ENCODE measurements at places on chromosomes 7 and 10. TPM values are rescaled to one million over a fixed set of nuclear protein-coding genes. Genes with fewer than 3 reads are reported as not detected.

Gene SORBS1
- 58.2 TPM for total RNA-seq

DNA sequence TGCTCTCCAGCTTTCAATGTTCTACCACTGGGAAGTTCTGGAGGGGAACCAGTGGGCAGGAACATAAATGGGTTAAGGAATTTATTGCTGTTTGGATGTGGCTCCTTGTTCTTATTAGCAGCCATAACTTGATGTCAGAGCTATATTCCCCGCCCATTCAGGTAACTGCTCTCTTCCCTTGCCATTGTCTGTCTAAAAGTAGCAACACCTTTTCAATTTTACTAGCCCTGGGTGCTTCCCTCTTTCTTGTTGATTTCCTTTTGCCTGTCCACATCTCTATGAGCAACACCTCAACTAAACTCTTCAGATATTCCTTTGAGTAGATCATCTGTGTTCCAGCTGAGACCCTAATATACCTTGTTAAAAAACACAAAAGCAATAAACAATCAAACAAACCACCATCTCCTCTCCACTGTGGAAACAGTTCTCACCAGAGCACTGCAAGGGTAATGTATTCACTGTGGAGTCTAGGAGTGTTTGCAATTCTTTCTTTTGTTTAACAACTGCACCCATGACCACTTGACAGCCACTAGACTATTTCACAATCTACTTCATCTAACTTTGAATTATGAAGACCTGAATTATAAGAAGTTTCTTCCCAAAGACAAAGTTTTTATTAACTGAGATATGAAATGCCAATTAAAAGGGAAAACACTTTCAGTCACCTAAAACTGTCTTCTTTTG is 436.7 kb downstream of the IPMK start:
- DNase-seq, result no peak
- H3K27ac ChIP-seq, result no peak overlapping the region
- H3K4me1 ChIP-seq, result no peaks in the 10 kb centered on the region
- no peaks in the 10 kb centered on the region for H3K27me3 ChIP-seq

DNA sequence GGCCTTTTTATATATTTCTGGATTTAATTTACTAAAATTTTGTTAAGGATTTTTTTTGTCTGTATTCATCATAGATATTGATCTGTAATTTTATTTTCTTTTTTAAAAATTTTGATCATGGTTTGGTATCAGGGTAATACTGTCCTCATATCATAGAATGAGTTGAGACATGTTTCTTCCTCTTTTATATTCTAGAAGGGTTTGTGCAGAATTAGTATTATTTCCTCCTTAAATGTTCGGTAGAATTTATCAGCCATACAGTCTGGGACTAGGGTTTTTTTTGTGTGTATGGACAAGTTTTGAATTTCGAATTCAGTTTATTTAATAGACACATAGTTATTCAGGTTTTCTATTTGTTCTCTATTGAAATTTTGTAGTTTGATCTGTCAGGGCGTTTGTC is 54.0 kb downstream of the SHOC2 start:
- H3K36me3 ChIP-seq, result no peaks in the 10 kb centered on the region
- no peaks in the 10 kb centered on the region for H3K4me1 ChIP-seq
- no peak for DNase-seq
- H3K27ac ChIP-seq, result no peak overlapping the region

DNA sequence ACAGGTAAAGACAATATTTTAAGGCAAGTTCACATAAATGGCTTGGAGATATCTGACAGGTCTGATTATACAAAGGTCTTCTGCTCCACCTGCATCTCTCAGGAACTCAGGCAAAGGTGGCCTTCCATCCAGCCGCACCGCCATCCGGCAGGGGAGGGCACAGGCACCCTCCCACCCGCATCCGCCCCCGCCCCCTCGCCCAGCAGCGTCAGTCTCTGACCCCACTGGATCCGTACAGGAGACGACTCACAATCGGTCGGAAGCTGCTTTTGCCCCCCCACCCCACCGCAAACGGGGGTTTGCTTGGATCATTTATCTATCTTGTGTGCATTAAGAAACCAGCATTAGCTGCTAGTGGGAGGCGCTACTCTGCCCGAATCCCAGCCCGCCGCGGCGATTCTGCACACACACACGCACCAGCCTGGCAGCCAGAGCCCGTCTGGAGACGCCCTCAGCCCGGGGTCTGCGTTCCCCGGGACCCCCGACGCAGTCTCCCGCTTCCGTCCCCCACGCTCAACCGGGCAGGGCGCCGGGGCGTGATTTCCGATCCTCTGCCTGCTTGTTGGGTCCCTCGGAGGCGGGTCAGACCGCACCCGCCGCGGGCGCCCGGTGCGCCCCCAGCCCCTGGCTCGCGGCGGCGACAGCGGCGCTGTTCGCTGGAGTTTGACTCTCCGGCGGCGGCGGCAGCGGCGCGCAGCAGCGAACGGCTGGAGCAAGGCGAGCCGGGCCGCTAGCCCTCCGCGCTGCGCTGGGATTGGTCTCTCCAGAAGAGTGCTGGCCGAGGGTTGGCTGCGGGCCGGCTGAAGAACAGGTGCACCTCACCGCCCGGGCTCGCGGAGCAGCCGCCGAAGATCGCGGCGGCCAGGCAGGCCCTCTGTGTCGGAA is 820 bp upstream of the NRG3 start:
- H3K4me3 ChIP-seq, result peak overlapping the region; percentile 52
- no peak overlapping the region for H3K27ac ChIP-seq
- H3K4me1 ChIP-seq, result peaks cover 15% of the 10 kb centered on the region
- peak; percentile 83 for DNase-seq

DNA sequence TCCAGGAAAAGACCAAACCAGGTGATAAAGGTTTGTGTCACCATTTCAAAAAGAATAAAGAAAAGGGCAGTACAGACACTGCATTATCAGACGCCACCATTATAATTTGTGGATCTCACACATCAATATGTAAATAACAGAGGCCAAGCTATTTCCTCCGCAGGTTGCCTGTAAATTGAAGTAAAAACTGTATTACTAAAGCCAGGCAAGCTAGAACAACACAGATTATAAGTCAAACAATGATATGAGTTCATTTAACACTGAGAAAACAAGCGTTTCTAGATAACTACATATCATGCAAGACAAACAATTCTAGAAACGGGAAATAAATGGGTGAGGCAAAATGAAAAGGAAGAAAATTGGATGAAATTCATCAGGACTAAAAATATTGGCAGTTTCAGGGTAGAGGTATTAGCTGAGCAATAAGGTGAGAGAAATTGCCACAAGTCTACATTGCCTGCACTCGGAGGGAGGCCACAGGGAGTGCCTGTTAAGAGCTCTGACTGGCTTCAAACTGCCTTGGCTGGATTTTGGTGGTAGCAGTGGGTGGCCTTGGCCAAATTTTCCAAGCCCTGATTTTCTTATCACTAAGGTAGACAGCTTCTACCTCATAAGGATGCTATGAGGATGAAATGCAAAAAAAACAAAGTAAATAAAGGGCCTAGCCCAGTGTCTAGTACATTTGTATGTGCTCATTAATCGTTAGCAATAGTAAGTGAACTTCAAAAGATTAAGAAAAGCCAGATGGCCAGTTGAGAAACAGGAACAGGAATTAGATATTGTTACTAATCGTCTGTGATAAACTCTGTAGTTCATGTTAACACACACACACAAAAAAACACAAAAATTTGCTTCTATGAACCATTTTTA is 240.0 kb upstream of the NFE2L3 start:
- no peak overlapping the region for H3K4me3 ChIP-seq
- no peaks in the 10 kb centered on the region for H3K36me3 ChIP-seq
- H3K27me3 ChIP-seq, result peaks cover 18% of the 10 kb centered on the region

Gene AKR1C2
- total RNA-seq, result 34.4 TPM

DNA sequence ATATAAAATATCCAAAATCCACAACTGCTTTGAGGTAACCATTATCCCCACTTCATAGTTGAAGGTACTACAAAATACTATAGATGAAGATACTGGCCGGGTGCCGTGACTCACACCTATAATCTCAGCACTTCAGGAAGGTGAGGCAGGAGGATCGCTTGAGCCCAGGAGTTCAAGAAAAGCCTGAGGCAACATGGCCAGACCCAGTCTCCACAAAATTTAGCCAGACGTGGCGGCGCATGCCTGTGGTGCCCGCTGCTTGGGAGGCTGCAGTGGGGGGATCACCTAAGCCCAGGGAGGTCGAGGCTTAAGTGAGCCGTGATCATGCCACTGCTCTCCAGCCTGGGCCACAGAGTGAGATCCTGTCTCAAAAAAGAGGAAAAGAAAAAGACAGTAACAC is 21.7 kb downstream of the TMEM254 start:
- DNase-seq, result no peak
- no peaks in the 10 kb centered on the region for H3K4me1 ChIP-seq
- H3K27ac ChIP-seq, result no peak overlapping the region
- no peak overlapping the region for H3K4me3 ChIP-seq
- no peaks in the 10 kb centered on the region for H3K27me3 ChIP-seq
- H3K36me3 ChIP-seq, result no peaks in the 10 kb centered on the region

- DNase-seq, result no peak
- H3K4me1 ChIP-seq, result no peaks in the 10 kb centered on the region
- no peaks in the 10 kb centered on the region for H3K36me3 ChIP-seq
- no peak overlapping the region for H3K4me3 ChIP-seq
- H3K27ac ChIP-seq, result no peak overlapping the region
Measured at GRCh38 chr7:49030221-49030620, 105.9 kb downstream of the CDC14C start.

GRCh38 chr10:60732807-60733516 is 45.3 kb upstream of the CDK1 start:
- peak overlapping the region; percentile 67 for H3K4me3 ChIP-seq
- H3K27ac ChIP-seq, result peak overlapping the region; percentile 80
- H3K36me3 ChIP-seq, result no peaks in the 10 kb centered on the region
- H3K4me1 ChIP-seq, result peaks cover 8% of the 10 kb centered on the region

Gene IFIT1B
- not detected for total RNA-seq

Gene SPDYE6
- not detected for total RNA-seq

DNA sequence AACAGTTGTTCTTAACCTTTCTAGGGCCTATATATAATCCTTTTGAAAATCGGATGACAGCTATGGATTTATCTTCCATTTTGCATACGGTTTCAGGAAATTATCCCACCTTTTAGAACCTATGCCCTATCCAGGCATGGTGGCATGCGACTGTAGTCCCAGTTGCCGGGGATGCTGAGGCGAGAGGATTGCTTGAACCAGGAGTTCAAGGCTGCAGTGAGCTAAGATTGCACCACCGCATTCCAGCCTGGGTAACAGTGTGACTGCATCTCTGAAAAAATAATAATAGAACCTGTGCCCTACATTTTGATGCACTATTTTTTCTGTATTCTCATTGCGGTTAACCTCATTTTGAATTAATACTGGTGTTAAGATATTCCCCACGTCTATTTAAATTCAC is 11.6 kb downstream of the CCAR1 start:
- no peaks in the 10 kb centered on the region for H3K4me1 ChIP-seq
- DNase-seq, result no peak
- H3K27me3 ChIP-seq, result no peaks in the 10 kb centered on the region
- H3K4me3 ChIP-seq, result no peak overlapping the region
- H3K36me3 ChIP-seq, result peaks cover 98% of the 10 kb centered on the region
- H3K27ac ChIP-seq, result no peak overlapping the region

- no peak for DNase-seq
- no peaks in the 10 kb centered on the region for H3K36me3 ChIP-seq
- no peaks in the 10 kb centered on the region for H3K4me1 ChIP-seq
- no peak within 1 kb of the TSS for H3K27ac ChIP-seq
- H3K4me3 ChIP-seq, result no peak within 1 kb of the TSS
Measured at GRCh38 chr10:118595598-118596425, at the start of gene PRLHR. PRLHR (minus strand) TSS chr10:118595648; CDS start chr10:118595244, 404 bp downstream.

Gene SOSTDC1
- total RNA-seq, result 8.7 TPM

Gene HOGA1
- 1.1 TPM for total RNA-seq

Gene RPEL1
- total RNA-seq, result 0.30 TPM

DNA sequence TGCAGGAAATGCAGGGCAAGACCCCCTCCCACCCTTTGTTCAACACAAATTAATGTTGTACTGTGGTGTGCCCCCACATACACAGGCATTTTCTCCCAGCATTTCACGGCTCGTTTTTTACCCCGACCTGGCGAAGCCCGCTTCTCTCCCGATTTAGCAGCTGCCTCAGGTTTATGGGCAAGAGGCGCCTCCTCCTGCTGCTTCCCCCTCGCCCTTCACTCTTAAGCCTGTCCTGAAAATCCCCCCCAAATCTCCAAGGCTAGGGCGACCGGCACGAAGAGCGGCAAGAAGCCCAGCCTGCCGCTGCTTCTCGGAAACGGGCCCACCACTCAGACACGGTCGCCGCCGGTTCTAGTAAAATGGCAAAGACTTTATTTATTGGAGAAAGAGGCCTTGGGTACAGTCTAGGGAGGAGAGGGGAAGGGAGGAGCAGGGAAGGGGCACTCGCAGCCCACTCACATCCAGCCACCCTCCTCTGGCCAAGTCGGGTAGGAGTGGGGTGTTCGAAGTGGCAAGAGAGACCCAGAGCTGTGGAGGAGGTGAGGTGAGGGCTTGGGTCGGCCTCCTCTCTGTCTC is 3.3 kb downstream of the LBX1 start:
- peak overlapping the region; percentile 43 for H3K4me3 ChIP-seq
- H3K27me3 ChIP-seq, result peaks cover 100% of the 10 kb centered on the region
- no peak for DNase-seq
- H3K36me3 ChIP-seq, result no peaks in the 10 kb centered on the region
- H3K4me1 ChIP-seq, result peaks cover 66% of the 10 kb centered on the region

DNA sequence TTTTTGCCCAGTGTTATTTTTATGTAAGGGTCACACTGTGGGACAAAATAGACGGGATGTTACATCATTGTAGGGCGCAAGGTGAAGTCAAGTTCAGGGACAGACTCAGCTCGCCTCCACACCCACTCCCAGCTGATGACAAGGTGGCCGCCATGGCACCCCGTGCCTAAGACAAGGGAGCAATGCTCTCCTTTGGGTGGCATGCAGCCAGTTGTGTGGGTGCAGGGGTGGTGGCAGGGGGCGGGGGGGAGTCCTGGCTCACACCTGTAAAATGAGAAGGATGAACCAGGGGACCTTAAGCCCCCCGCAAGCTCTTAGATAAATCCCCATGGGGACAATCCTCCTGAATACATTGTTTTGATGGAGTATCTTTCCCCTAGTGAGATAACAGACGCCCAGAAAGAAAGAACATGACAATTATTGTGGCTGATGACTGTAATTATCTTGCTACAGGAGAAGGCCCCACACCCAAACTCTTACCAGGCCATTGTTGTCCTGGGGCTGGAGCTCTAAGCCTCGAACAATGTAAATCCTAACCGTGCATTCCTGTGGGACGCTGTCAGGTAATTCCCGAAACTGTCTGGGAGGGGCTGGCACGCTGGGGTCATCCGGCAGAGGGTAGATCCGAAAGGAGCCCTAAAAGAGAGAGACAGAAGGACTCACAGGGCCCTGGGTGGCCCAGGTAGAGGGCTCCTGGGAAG is 148.7 kb downstream of the MYOF start:
- no peak overlapping the region for H3K4me3 ChIP-seq
- DNase-seq, result no peak
- H3K27me3 ChIP-seq, result no peaks in the 10 kb centered on the region

- H3K27ac ChIP-seq, result no peak overlapping the region
- no peaks in the 10 kb centered on the region for H3K4me1 ChIP-seq
- DNase-seq, result no peak
- no peaks in the 10 kb centered on the region for H3K36me3 ChIP-seq
- H3K4me3 ChIP-seq, result no peak overlapping the region
- H3K27me3 ChIP-seq, result no peaks in the 10 kb centered on the region
Measured at GRCh38 chr10:24041034-24041433, 167.9 kb upstream of the KIAA1217 start.
